ENCODE measurements at places on chromosomes 6 and 20.

- DNase-seq, result no peak
Measured at GRCh38 chr6:100433726-100434435, 30.8 kb downstream of the SIM1 start.

GRCh38 chr6:54248319-54248718 is 59.9 kb upstream of the TINAG start:
- no peak for DNase-seq

DNA sequence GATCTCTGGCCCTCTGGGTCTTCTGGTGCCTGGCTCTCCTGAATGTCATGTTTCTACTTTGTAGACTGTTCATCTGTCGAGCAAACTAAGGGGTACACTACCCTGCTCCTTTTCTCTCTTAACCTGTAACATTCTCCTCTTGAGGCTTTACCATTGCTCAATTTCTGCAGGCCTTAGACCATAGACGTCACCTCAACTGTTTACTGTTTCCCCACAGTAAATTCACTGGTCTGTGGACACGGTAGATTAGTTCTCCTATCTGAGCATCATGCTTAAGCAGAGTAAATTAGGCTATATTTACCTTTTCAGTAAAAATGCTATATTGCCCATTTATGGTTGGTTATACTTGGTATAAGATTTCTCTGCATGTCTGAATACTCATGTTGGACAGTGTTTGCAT is 40.5 kb downstream of the MCM8 start:
- DNase-seq, result no peak

- DNase-seq, result no peak
Measured at GRCh38 chr6:137361701-137362100, 132.5 kb downstream of the OLIG3 start.

- no peak for DNase-seq
Measured at GRCh38 chr6:151025076-151025475, 159.6 kb downstream of the MTHFD1L start.

Data from activated naive CD4-positive, alpha-beta T cell (primary cell).